ENCODE measurements at places on chromosomes 3 and 15. TPM values are rescaled to one million over a fixed set of nuclear protein-coding genes. Genes with fewer than 3 reads are reported as not detected.
A peak's percentile ranks its signal among the peaks of the same experiment; 100 is the strongest.

Gene MASP1
- total RNA-seq = not detected

Gene CCDC54
- total RNA-seq = not detected

Gene RBP2
- not detected for total RNA-seq

Gene GABRR3
- total RNA-seq = not detected

Gene SPSB4
- not detected for total RNA-seq

Gene SCAP
- 56.5 TPM for total RNA-seq

Gene C3orf49
- not detected for total RNA-seq

Gene POLQ
- total RNA-seq = 27.0 TPM

Gene ITGA11
- 0.20 TPM for total RNA-seq

Gene STRA6
- total RNA-seq = not detected

DNA sequence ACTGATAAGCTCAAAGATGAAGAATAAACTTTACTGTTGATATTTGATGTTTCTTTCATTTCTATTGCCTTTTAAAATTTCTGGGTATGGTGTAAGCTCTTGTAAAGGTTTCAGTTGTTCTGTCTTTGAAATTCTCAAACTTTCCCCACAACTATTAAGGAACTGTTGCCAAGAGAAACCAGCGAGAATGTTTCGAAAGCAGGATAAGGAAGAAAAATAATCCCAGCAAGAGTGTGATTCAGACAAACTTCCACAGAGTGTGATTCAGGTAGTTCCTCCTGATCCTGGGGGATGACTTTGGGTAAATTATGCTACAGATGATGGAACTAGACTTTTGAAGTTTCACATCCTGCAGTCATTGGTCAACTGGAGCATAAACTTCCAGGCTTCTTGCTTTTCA is 632.0 kb downstream of the NSUN3 start:
- DNase-seq = no peak
- H3K36me3 ChIP-seq = no peaks in the 10 kb centered on the region
- H3K27ac ChIP-seq = no peak overlapping the region
- H3K4me1 ChIP-seq = no peaks in the 10 kb centered on the region

DNA sequence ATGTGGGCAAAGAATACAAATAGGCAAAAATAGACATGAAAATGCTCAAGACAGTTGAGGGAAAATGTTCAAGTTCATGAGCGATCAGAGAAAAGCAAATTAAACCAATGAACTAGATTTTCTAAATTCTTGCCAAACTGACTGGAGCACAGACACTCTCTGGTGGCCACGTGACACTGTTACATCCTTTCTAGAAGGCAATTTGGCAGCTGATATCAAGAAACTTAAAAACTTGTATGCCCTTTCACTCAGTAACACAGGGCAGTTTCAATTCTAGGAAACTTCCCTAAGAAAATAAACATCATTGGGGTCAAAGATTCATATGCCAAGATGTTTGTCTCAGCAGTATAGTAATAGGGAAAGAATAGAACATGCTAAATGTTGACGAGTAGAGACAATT is 52.2 kb downstream of the ABHD5 start:
- no peak overlapping the region for H3K4me3 ChIP-seq
- H3K36me3 ChIP-seq = no peaks in the 10 kb centered on the region
- H3K27me3 ChIP-seq = no peaks in the 10 kb centered on the region
- H3K27ac ChIP-seq = no peak overlapping the region

DNA sequence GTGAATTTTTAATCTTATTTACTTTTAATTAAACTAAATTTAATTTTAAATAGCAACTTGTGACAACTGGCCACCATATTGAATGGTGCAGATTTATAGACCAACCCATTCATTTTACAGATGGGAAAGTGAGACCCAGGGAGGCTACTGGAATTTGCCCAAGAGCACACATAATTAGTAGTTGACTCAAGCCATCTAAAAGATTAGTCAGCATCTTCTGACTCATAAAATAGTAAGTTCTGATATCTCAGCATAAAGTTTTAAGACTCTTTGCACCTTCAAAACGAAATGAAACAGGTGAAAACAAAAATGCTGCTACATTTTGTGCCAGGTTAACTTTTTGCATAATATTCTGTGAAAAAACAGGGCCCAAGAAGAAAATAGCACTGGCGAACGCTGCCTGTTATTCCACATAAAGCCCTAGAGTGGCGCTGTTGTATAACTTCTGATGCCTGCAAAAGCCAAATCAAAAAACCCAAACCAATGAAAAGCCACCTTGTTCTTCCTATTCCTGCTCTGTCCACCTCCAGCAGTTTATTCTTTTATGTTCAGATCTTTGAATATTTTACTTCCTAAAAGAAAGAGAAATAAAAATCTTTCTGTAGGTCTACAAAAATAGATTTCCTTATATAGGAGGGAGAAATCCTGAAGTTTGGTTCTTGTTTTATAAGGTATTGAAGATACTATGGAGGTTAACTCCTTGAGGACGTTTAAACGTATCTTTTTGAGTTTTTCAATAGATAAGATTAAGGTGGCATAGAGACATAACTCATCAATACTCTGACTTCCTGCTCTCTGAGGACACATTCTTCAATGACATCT is 62.8 kb downstream of the OTOL1 start:
- no peaks in the 10 kb centered on the region for H3K27me3 ChIP-seq
- no peak overlapping the region for H3K4me3 ChIP-seq

- H3K4me1 ChIP-seq = peaks cover 60% of the 10 kb centered on the region
- DNase-seq = no peak
- H3K4me3 ChIP-seq = peak overlapping the region; percentile 3
- H3K27me3 ChIP-seq = no peaks in the 10 kb centered on the region
Observed at GRCh38 chr15:90991587-90992285, 2.6 kb downstream of the PRC1 start.

GRCh38 chr3:127767126-127767525 is 55.2 kb downstream of the MGLL start:
- H3K27me3 ChIP-seq = peaks cover 15% of the 10 kb centered on the region
- no peak overlapping the region for H3K4me3 ChIP-seq
- no peaks in the 10 kb centered on the region for H3K36me3 ChIP-seq
- DNase-seq = no peak

DNA sequence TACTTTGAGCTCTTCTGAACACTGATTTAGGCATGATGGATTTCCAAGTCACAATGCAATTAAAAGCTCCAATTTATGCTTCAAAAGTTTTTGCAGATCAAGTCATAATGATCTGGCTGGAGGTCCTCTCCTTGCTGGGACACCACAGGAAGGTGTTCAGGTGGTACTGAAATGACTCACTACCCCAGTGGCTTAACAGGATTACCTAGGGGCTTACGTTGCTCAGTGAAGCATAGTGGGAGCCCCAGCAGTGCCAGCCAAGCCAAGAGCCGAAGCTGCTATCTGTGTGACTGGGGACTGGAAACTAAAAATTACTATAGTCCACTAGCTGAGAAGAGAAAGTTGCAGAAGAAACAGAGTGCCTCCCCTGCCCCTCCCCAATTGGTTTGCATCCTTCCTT is 110.1 kb upstream of the LPP start:
- H3K4me3 ChIP-seq = no peak overlapping the region
- peak; percentile 24 for DNase-seq
- peaks cover 30% of the 10 kb centered on the region for H3K4me1 ChIP-seq
- H3K27me3 ChIP-seq = peaks cover 5% of the 10 kb centered on the region

- no peak for DNase-seq
- H3K27ac ChIP-seq = no peak overlapping the region
- H3K4me1 ChIP-seq = no peaks in the 10 kb centered on the region
- H3K27me3 ChIP-seq = peaks cover 52% of the 10 kb centered on the region
- H3K4me3 ChIP-seq = no peak overlapping the region
- no peaks in the 10 kb centered on the region for H3K36me3 ChIP-seq
Observed at GRCh38 chr3:186194451-186194811, 85.5 kb upstream of the ETV5 start.

- H3K4me1 ChIP-seq = peaks cover 81% of the 10 kb centered on the region
- H3K4me3 ChIP-seq = peak overlapping the region; percentile 81
- peak overlapping the region; percentile 92 for H3K27ac ChIP-seq
- peaks cover 68% of the 10 kb centered on the region for H3K36me3 ChIP-seq
- no peaks in the 10 kb centered on the region for H3K27me3 ChIP-seq
Observed at GRCh38 chr3:16288664-16289063, 23.7 kb downstream of the OXNAD1 start.

GRCh38 chr3:164095949-164096348 is 982.3 kb downstream of the SI start:
- H3K4me3 ChIP-seq = no peak overlapping the region
- DNase-seq = no peak
- no peaks in the 10 kb centered on the region for H3K36me3 ChIP-seq
- H3K4me1 ChIP-seq = no peaks in the 10 kb centered on the region

DNA sequence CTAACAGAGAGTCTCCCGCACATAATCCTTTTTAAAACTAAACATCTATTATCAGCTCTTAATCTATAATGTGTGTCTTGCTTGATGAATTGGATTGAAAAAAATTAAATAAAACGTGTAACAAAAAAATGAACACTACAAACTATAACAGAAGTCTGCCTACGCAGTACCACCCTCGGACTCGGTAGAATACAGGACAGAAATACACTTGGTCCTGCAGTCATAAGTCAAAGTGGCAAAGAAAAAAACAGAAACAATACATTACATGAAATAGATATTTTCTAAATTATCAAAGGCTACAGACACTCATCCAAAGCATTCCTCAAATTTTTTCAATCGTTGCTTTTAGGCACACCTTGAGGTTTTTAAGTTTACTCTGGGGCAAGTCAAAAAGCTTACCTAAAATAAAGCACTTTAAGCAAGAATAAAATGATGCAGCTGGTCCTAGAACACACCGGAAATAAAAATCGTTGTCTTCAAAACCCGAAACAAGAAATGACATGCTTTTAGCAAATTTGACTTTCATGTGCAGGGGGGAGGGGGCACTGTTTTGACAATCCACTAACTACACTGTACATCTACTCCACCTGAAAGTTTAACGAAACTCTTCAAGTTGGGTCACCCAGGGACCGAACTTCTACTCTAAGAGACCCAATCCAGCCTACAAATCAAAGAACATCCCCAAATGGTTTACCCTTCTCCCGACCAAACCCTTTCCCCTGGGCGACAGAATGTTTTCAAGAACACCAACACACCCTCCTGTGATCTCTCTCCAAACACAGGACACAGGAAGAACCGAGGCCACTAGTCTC is 1.3 kb downstream of the ADAM10 start:
- H3K27ac ChIP-seq = peak overlapping the region; percentile 93
- peak; percentile 47 for DNase-seq
- H3K4me1 ChIP-seq = peaks cover 44% of the 10 kb centered on the region
- peak overlapping the region; percentile 96 for H3K4me3 ChIP-seq

DNA sequence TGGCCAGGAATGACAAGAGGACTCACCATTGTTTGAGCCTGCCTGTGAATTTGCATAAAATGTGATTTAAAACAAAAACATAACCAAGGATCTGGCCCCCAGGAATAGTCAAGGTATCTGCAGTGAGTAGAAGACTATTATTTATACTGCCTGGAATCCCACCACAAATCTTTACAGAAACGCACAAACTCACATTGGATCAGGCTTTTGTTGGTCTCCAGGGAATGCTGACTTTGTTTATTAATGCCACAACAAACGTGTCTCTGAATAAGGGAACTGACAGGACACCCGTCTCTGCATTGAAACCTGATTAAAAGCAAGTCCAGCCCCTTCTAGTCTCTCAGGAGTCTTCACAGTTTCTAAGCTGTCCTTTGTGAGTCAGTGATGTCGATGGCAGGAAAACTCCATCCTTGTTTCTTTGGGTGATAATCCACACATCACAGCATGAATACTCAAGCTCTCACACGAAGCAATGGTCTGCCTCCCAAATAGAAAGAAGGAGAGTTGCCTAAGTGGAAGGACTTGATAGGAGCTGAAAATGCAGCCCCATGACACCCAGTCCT is 37.7 kb downstream of the CLDN18 start:
- H3K27ac ChIP-seq = no peak overlapping the region
- H3K4me1 ChIP-seq = no peaks in the 10 kb centered on the region

GRCh38 chr3:190558796-190559195 is 44.9 kb downstream of the IL1RAP start:
- peaks cover 52% of the 10 kb centered on the region for H3K36me3 ChIP-seq
- H3K4me3 ChIP-seq = no peak overlapping the region
- peaks cover 30% of the 10 kb centered on the region for H3K4me1 ChIP-seq
- DNase-seq = no peak
- no peak overlapping the region for H3K27ac ChIP-seq

- H3K4me1 ChIP-seq = peaks cover 8% of the 10 kb centered on the region
- H3K4me3 ChIP-seq = no peak overlapping the region
- peaks cover 4% of the 10 kb centered on the region for H3K36me3 ChIP-seq
- no peak for DNase-seq
- no peak overlapping the region for H3K27ac ChIP-seq
Observed at GRCh38 chr3:185251272-185251671, 2.6 kb downstream of the EHHADH start.

GRCh38 chr3:135869439-135870105 is 96.0 kb upstream of the PPP2R3A start:
- no peaks in the 10 kb centered on the region for H3K36me3 ChIP-seq
- DNase-seq = no peak
- H3K4me1 ChIP-seq = no peaks in the 10 kb centered on the region
- H3K4me3 ChIP-seq = no peak overlapping the region

DNA sequence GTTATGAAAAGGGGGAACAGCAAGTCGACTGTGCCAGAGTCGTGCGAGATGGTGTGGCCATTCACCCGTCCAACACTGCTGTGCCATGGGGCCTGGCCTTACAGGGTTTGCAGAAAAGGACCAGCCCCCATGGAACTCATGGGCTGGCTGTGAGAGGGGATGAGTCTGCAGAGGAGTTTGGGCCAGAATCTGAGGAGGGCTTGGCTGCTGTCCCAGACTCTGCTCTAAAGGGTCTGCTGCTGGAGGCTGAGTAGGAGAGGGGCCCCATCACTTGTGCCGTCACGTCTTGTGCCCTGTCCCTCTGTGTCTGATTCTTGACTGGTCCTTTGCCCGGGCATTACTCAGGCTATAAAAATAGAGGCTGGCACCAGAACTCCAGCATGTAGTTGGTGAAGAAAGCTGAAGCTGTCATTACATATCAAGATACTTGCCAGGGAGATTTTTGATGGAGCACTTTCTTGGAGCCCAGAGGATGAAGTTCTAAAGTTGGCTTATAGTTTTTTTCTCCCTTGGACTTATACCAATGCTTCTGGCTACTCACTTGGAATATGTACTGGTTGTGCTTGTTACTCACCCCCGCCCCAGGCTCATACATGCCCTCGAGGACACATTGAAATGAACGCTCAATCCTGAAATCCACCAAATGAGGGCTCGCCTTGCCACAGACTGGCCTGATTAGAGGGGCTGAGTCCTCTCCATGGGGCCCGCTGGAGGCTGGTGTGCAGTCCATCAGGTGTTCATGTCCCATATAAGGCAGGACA is 10.2 kb downstream of the PXYLP1 start:
- peaks cover 29% of the 10 kb centered on the region for H3K36me3 ChIP-seq
- no peaks in the 10 kb centered on the region for H3K27me3 ChIP-seq
- no peak overlapping the region for H3K4me3 ChIP-seq

DNA sequence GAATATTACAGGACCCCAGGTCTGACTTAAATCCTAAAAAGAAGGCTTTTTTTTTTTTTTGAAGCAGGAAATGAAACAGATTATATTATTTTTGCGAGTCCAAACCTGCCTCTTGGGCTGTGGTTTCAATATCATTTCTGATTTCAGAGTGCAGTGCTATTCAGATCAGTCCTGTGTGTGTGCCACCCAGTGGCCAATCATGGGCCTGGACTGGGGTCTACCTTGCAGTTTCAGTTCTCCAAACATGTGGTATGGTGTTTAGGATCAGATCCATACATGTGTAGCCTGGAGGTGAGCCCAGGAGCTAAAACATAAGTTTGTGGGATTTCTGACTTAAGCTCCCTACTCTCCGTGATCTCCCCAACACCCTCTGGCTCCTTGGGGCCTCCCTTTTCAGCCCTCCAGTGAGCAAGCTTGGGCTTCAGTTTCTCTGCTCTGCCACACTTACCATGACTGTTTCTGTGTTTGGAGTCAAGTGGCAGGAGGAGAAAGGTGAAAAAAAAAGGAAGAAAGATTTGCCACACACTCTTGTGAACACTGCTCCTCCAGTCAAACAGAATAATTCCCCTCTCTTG is 12.1 kb upstream of the THSD4 start:
- no peak overlapping the region for H3K4me3 ChIP-seq
- no peaks in the 10 kb centered on the region for H3K4me1 ChIP-seq
- no peaks in the 10 kb centered on the region for H3K27me3 ChIP-seq
- no peak for DNase-seq
